ENCODE measurements at places on chromosomes 5 and 9.

- no peak for DNase-seq
These were observed 102.2 kb downstream of the HACD4 start for GRCh38 chr9:20929276-20929675.

- DNase-seq, result no peak
These were observed 67.7 kb downstream of the ABCA1 start for GRCh38 chr9:104860263-104860662.

DNA sequence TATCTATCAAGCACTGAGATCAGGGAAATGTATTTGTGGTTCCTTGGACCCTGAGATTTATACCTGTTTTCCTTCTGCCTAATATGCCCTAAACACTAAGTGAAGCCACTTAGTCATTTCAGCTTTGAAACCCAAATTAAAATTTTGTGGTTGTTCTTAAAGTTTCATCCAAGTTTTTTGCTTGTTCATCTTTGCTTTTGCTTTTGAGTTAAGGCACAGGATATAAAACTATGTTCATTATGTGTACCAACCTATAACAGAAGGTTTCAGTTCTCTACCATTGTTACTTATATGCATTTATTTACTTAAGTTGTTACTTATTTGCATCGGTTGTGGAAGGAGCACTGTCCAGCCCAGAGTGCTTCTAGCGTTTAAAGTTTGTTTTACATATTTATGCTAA, 382.3 kb downstream of the PTPRD start:
- DNase-seq, result no peak

GRCh38 chr9:94801681-94802080, 75.2 kb downstream of the AOPEP start:
- no peak for DNase-seq

- DNase-seq, result no peak
These were observed 141.2 kb downstream of the ACER2 start for GRCh38 chr9:19550009-19550408.

DNA sequence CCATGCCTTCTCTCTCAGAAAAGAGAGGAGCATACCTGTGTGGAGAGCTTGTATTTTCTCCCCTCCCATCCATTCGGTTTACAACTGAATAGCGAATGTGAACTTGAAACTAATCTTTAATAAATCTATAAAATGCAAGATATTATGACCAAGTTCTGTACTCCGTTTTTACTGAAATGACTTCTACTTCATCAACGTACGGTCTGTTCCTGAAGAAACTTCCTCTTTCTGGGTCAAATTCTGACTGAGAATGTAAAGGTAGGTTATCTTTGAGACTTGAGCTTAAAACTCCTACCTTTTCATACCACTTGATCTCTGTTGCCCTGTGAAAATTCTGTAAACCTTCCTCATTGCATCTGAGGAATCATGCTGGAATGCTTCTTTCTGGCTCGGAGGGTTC, 4.2 kb upstream of the CTNNAL1 start:
- DNase-seq, result no peak

- peak; percentile 53 for DNase-seq
These were observed 16.2 kb upstream of the ERAP1 start for GRCh38 chr5:96823900-96824380.

DNA sequence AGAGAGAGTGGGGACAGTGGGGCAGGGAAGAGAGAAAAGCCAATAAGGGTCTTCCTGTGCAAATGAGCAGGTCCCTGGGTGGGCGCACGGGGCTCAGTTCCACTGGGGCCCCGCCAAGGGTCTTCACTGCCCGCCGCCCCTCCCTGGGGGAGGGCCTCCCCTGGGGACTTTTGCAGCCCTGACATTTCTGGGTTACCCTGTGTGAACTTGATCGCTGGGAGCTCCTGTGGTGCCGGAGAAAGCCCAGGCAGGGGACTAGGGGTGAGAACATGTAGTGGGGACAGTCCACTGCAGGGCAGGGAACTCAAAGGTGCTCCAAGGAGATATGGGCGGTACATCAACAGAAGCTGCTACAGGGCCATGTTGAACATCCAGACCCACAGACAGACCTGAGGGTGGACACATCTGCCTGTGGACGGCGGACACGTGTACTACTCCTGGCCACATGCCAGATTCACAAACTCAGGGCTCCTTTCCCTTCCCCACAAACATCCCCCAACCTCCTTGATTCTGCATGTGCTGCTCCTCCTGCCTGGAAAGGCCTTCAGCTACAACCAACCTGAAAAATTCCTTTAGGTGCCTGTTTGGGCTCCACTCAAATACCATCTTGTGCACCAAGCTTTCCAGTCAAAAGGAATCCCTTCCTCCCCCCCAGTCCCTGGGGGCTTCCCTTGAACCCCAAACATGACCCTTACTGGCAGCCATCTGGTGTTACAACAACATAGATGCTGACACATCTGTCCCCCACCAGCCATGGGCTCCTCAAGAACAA, 43.0 kb upstream of the NEK6 start:
- no peak for DNase-seq

DNA sequence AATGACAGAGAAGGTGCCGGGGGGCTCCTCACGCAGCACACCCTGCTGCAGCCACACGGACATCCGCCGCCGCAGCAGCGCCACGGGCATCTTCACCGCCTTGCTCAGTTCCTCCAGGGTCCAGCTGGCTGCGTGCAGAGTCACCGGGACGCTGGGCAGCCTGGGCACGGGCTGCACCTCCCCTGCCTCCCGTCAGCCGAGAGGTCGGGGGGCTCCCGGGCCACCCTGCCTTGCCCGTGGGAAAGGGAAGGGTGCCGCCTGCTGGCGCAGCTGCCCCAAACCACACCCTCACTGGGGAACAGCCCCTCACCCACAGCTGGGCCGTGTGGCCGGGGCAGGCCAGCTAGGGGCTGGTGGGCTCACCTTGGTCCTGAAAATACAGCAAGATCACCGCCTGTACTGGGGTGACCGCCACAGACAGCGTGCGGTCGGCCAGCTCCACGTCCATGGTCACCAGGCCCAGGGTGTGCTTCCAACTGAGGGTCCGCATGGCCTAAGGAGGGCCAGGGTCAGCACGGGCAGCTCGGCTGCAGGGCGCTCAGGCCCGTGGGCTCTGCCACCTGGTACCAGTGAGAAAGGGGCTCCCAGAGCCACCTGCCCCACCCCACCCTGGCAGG, 3.6 kb upstream of the TMEM210 start:
- DNase-seq, result no peak

- DNase-seq, result no peak
These were observed 24.7 kb downstream of the UNC13B start for GRCh38 chr9:35186524-35186923.

DNA sequence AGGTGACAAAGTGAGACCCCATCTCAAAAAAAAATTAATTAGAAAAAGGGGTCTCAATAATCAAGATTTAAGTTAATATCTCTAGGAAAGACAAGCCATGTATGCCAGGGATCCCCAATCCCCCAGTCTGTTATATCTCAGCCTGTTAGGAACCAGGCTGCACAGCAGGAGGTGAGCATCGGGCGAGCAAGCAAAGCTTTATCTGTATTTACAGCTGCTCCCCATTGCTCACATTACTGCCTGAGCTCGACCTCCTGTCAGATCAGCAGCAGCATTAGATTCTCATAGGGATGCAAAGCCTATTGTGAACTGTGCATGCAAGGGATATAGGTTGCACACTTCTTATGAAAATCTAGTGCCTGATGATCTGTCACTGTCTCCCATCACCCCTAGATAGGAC, 116.8 kb downstream of the TARS1 start:
- DNase-seq, result no peak

- no peak for DNase-seq
These were observed 215.5 kb downstream of the PDZD2 start for GRCh38 chr5:31854181-31855133.

GRCh38 chr5:91730026-91730425, 346.9 kb upstream of the ARRDC3 start:
- DNase-seq, result no peak

- DNase-seq, result no peak
These were observed 3.6 kb upstream of the ADAMTS2 start for GRCh38 chr5:179348843-179349242.

- no peak for DNase-seq
These were observed 21.6 kb upstream of the SPATA31D4 start for GRCh38 chr9:81906671-81907070.

DNA sequence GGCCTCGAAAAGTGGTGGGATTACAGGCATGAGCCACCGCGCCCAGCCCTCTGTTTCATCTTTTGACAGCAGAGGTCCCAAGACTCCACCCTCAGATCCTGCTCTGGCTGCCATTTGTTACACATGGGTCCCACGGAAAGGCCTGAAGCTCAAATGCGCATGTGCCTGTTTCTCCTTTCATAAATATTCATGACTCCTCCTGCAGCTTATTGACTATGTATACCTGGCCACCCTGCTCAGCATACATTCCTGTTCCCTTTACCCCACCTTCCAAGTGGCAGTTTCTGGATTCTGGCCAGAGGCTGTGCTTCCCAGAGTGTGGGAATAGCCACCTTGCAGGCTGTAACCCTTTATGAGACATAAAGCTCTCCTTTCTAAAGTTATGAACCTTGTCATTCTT, 46.5 kb downstream of the AUH start:
- DNase-seq, result no peak

DNA sequence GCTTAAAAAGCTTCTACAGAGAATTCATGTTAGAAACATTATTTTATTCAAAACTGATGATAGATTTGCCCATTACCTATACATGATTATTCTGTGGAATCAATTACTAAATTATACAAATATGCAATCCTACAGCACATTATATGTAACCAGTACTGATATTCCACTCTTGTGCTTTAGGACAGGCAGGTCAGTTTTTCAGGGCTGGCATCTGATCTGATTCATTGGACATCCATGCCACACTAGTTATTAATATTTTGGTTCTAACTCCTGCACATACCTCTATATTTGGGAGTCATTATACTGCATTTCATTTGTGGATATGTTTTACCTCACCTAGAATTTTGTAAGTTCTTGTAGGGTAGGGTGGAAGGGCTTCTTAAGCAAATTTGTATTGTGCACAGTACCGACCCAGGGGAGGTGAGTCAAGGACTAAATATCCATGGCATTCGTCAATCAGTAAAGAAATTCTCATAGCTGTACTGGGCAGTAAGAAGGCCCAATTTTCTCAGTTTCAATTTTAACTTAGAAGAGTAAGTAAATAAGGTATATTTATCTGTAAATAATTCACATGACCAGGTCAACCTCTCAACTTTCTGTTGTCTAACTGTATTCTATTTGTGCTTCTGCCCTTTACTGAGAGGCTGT, 33.5 kb downstream of the ELOVL7 start:
- DNase-seq, result peak; percentile 85

DNA sequence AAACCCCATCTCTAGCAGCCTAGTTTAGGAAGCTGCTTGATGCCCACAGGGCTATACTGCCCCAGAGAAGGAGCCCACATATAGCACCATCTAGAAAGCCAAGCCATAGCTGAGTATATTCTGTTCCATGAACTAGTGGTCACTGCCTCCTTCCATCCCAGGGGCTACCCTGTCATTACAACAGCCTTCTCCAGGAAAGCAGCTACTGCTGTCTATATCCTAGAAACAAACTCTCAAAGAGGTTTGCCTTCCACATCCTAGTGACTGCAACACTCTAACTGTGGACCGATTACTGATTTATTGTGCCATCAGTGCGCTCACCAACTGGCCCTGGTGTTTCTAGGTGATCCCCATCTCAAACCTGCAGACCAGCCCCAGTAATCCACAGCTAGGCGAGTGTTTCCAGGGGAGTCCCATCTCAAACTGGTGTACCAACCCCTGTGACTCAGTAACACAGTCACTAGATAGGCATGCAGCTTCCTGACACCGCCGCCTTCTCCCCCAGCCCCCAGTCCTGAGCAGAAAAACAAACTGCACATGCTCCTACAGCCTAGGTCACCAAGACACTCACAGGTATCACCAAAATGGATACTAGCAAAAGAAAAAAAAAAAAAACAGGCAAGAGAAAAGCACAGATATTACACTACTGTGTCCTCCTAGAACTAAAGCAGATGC, 14.8 kb downstream of the SPTLC1 start:
- DNase-seq, result peak; percentile 61

DNA sequence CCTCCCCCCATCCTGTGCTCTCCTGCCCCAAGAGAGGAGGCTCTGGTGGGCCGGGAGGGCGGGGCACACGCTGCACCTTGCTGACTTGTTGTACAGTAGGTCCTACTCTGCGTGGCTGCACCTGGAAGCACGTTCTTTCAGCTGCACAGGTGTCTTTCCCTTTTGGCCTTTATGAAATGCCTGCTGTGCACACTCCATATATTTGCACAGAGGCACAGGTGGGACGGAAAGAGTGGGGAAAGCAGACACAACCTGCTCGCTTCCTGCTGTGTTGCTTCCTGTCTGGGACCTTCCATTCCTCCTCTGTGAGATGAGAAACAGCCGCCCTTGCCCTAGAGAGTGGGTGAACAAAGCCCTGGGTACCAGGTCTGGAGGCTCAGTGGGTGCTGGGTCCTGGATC, 4.8 kb downstream of the USP20 start:
- no peak for DNase-seq

GRCh38 chr9:37309136-37309535, 113.4 kb upstream of the GRHPR start:
- DNase-seq, result no peak

DNA sequence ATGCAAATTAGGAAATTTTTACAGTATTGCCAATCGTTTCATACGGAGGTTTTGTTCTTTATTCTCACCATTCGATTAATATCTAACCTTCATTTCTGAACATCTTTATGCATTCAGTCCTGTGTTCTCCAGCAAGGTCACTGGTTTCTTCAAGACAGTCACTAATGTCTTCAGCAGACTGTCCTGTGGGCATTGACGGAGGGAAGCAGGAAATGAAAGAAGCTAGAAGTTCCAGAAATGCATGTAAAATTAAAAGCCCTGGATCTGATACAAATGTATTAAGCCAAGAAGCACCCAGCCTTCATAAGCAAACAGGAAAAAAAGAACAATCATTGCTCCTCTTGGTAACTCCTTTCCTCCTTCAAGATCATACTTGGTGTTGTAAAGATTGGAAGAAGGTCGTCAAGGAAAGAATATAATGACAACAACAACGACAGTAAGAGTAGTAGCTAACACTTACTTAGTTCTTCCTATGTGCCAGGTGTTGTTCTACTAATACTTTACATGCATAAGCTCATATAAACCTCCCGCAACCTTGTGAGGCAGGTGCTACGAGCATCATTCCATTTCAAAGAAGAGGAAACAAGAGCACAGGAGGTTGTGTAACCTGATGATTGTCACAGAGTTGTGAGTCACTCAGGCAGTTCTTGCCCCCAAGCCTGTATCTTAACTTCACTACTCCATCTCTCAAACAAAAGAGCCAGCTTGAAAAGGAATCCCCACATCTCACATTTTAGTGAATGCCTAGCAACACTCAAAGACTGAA, 59.9 kb upstream of the CER1 start:
- DNase-seq, result no peak

- DNase-seq, result no peak
These were observed 379.5 kb downstream of the NFIB start for GRCh38 chr9:13934416-13934815.

- DNase-seq, result no peak
These were observed 142.9 kb downstream of the DOCK8 start for GRCh38 chr9:357560-357959.

- no peak for DNase-seq
These were observed 64.2 kb downstream of the PRLR start for GRCh38 chr5:35166043-35166442.

Measured in A549 (cell line).